Kidney (tissue), 22 donors: ENCODE measurements at places on chromosomes 7 and 10.

DNA sequence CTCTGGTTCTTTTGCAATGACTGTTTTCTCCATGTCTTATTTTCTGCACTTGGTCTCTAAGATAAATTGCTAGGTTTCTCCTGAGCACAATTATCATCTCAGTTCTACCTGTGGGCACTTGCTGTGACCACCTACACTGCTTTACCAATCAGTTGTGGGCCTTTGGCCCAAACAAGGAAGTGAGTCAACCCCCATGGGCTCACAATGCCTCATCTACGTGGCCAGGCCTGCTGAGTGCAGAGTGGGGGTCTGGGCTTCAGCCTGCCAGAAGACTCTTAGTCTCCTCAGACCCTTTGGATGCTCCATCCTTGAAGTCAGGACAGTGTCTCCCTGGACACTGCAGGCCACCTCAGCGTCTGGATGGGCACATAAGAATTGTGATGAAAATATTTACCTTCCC lies 20.3 kb downstream of the SCART1 start:
- no peak for DNase-seq

DNA sequence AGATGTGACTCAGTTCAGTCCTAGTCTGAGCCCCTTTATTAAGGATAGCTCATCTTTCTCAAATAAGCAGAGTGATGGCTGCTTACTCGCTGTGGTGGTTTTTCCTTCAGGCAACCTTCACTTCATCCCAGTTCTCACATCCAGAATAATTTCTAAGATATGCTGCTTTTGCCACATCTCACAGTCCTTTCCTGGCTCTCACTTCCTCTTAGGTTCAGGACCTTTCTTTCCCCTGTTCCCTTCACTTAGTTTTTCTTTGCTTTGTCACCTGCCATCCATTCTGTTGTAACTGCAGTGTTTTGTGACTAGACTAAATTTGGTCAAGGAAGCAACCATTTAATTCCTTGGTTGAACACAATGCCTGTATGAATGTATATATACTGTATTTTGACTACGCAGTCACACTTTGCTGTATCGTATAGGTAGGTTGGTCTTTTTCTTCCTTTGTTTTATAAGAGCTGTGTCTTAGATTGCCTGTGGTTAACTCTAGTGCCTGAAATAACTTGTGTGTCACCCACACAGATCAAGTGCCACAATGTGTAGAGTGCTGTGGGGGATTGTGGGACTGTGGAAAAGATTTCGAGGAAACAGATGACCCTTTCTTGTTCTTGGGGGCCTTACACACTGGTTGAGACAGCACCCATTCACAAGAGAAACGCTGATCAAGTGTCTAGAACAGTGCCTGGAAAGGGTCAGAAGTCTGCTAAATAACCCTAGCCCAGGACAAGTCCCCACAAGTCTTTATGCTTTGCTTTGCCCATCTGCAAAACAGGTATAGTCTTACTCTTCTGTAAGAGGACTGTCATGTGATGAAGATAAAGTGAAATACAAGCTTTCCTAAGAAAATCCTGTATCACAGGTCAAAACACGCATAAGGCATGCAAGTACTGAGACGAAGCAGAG lies 2.6 kb downstream of the ZNF655 start:
- DNase-seq: no peak

DNA sequence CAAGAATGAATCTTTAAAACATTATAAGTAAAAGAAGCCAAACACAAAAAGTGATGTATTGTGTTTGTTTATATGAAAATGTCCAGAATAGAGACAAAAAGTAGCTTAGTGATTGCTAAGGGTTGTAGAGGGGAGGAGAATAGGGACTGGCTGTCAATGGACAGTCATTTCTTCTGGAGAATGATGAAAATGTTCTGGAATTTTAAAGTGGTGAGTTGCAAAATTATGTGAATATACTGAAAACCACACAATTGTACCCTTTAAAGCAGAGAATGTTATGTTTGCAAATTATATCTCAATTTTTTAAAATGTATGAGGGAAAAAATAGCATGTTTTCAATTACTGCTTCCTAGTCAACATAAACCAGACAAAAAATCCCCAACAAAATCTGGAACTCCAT lies 174.2 kb downstream of the KMT2E start:
- no peak for DNase-seq

DNA sequence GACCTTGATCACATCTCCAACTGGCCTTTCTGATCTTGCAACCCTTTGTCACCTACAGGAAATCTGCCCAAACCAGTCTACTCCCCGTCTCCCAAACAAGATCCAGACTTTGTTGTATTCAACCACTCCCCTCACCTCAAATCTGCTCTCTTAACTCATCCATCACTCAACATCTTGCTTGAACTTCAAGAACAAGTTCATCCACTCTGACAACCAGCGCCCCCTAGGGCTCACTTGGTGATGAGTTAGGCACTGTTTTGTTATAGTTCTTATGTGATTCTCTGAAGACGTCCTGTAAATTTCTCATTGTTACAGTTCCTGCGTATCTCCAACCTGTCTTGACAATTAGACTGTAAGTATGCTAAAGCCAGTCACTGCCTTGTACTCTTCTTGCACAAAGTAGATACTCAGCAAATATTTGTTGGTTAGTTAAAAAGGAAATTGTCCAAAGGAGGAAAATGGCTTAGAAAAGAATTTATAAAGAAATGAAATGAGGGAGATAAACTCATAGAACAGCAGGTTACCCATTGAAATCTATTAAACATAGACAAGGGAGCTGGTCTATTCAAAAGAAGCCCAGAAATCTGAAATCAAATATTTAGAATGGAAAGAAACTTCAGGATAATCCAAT lies 5.3 kb downstream of the FRMD4A start:
- DNase-seq: no peak

DNA sequence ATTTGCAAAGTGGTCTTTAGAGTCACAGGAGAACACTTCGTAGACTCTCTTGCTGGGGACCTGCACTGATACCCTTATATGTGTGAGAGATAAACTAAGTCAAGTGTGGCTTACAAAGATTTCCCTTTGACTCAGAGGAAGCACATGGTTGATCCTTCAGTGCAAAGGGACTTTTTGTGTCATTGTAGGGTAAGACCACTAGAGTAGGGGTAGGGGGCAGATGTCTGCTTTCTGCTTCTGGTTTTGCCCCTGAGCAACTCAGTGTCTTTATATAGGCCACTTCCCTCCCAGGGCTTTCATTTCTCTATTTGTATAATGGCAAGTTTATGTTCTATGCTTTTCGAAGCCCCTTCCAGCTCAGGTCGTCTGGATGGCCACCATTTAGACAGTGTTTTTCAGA lies 281.7 kb downstream of the SORCS3 start:
- no peak for DNase-seq

DNA sequence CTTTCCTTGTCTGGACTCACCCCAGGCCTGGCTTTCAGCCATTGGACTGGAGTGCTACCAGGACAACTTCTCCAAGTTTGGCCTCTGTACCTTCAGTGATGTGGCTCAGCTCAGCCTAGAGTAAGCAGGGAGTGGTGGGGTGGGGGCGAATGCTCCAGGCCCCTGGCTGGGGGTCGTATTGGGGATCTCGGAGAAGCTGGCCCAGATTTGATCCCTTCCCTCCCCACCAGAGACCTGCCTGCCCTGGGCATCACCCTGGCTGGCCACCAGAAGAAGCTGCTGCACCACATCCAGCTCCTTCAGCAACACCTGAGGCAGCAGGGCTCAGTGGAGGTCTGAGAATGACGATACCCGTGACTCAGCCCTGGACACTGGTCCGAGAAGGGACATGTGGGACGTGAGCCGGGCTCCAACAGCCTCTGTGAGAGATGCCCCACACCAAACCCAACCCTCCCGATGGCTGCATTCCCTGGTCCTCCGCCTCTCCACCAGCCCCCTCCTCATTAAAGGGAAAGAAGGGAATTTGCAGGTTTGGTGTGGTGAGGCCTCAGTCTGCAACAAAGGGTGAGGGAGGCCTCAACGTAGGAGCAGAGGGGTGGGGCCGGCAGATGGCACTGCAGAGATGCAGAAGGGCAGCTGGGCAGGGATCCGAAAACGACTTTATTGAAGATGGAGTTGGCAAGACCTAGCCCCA lies 14.8 kb downstream of the TRPV6 start:
- no peak for DNase-seq

- DNase-seq: peak; percentile 58
Measured at GRCh38 chr10:132574783-132575319, 37.3 kb downstream of the INPP5A start.

DNA sequence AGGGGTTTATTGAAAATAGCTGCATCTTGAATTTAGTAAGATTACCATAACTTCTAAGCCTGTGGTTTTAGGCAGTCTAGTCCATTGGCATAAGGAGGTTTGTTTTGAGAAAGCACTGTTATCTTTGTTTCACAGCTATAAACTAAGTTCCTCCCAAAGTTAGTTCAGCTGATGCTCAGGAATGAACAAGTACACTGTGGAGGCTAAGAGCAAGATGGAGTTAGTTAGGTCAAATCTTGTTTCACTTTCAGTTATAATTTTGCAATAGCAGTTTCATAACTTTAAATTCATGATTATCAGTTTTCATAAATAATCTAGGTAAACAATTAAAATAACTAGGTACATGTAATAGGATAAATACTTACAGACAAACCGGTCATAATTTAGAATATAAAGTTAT lies 15.4 kb downstream of the SEC61G start:
- DNase-seq: no peak

DNA sequence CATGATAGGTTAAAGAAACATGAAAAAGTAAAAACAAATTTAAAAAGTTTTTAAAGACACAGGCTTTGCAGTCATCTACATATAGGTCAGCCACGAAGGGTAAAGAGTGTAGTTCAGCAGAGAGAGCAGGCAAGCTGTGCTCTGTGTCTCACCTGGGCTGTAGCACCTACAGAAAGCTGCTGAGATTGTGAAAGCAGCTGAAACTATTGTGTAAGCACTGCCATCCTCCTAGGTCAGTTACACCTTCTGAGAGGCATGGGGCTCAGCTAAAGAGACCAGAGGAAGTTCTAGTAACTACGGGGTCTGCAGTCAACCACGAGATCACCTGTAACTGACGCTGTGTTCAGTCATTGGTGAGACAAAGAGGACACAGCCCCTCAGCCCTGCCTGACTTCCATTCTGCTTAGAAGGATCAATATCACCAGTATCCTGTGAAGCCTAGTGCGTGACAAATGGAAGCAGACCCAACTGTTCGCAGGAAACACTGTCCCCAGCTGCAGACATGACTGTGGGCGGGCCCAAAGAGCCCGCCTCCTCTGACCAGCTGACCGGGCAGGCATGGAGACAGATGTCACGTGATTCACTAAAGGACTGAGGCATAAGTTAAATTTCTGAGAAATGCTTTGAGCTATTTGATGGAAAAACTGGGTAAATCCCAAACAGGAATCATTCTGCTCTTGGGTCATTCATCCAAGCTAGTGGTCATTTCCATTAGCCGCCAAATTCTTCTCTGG lies 87.9 kb downstream of the EBF3 start:
- DNase-seq: no peak

DNA sequence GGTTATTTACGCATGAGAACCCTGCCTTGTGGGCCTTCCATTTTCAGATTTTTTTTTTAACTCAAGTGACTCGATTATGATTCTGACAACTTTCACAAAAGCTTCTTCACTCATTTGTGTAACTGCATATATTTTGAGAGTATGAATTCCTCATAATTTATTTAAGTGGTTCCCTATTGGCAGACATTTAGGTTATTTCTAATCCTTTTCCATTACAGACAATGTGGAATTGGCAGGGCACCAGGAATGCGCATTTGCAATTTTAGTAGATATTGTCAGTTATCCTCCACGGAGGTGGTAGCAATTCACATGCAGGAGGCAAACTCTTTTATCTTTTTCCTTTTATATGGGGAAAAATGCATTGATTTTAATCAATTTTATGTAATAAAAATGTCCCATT lies 2.5 kb downstream of the TMEM176B start:
- DNase-seq: no peak

DNA sequence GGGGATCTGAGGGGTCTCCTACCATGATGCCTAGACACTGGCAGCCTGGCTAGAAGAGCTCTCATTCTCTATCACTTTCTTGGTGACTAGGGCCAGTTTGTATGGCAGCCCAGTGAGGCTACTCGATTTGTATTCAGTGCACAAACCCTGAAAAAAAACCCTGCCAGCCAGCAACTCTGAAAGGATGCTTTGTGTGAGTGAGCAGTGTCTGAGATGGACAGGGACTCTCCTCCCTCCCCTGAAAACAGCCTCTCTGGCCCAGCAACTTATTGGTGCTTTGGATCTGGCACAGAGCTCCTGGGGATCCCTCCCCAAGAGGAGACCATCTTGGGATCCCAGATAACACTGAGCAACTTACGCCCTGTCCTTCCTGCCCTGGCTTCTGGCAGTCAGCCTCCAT lies 10.8 kb upstream of the LRRC4 start:
- DNase-seq: no peak

DNA sequence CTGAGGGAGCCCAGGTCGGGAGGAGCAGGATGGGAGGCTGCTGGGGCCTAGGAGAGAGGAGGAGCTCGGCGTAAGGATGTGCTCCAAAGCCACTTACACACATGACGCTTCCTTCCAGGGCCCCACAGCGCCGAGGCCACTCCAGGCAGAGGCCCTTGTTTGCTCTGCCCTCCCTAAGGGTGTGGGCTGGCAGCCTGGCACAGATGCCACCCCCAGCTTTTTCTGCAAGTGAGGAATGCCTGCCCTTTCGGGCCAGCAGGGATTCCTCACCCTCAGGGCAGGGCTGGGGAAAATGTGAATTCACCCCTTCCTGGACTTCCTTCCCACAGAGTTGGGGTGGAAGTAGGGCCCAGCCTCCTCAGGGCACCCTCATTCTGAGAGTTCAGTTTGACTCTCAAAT lies 5.6 kb upstream of the AQP1 start:
- DNase-seq: no peak

- no peak for DNase-seq
Measured at GRCh38 chr7:45978731-45979211, 57.7 kb upstream of the IGFBP3 start.

GRCh38 chr7:4195660-4196059 lies 486.4 kb upstream of the FOXK1 start:
- DNase-seq: no peak

GRCh38 chr10:3853547-3854303 lies 68.7 kb upstream of the KLF6 start:
- peak; percentile 53 for DNase-seq

GRCh38 chr10:121556918-121557573 lies 41.2 kb downstream of the FGFR2 start:
- no peak for DNase-seq

DNA sequence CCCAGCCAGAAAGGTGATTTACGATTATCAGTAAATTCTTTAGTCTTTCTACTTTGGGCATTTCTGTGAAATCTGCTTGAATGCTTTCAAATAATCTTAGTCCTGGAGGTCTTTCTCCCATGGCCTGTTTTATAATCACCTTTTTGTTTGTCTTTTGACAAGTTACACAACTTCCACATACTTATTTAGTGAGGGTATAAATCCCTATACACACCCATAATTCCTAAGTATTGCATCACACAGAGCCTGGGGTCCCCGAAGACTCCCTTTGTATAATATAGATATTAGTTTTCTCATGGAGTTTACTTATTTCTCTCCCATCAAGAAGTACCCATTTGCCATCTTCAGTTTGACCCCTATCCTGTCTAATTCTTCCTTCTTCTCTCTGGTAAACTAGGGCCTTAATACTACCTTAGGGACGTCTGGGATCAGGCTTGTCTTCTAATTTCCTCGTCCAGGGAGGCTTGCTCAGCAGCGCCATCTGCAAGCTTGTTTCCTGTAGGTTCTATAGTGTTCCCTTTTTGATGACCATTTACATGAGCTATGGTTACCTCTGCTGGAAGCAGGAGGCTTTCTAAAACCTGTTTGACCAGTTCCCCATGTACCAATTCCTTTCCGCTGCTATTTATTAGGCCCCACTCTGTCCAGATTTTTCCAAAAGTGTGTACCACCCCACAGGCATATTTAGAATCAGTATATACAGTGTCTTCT lies 8.1 kb downstream of the DNAH11 start:
- peak; percentile 41 for DNase-seq
